RKO (cell line): ENCODE measurements at places on chromosomes 1 and 21.

DNA sequence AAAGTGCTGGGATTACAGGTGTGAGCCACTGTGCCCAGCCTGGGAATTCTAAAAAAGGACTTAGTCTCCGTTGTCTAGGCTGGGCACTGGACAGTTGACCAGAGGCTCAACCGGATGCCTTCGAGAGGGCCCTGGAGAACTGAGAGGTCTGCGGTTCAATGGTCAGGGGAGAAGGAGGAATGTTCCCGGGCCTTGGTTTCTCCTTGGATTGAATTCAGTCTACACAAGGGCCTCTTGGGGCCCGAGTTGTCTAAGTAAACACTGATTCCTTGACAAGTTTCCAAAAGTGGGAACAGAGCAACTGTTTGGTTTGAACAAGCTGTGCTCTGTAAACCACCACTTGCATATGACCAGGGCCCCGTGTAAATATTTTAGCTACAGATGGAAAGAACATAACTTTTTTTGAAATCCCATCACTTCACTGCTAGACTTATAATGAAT is 29.1 kb upstream of the CAPZB start:
- DNase-seq: no peak

- no peak for DNase-seq
Observed at GRCh38 chr21:38264571-38264970, 7.8 kb downstream of the KCNJ15 start.

GRCh38 chr1:177444997-177445746 is 274.4 kb downstream of the BRINP2 start:
- DNase-seq: no peak

DNA sequence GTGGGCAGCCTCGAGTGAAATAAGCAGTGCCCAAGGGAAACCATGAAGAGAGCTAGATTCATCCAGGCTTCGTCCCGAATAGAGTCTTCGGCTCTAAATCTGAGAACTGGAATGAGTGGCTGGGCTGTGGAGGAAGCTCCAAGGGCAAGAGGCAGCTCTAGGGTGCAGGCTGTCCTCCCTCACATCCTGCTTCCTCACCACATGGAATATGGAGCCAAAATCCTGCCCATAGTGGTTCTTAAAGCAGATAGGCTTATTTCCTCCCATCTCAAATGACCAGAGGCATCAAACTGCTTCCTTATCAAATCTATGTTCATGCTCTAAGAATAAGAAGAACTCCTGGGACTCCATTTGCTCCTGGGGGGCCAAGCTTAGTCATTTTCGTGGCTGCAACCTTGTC is 2.5 kb downstream of the IL24 start:
- DNase-seq: no peak

DNA sequence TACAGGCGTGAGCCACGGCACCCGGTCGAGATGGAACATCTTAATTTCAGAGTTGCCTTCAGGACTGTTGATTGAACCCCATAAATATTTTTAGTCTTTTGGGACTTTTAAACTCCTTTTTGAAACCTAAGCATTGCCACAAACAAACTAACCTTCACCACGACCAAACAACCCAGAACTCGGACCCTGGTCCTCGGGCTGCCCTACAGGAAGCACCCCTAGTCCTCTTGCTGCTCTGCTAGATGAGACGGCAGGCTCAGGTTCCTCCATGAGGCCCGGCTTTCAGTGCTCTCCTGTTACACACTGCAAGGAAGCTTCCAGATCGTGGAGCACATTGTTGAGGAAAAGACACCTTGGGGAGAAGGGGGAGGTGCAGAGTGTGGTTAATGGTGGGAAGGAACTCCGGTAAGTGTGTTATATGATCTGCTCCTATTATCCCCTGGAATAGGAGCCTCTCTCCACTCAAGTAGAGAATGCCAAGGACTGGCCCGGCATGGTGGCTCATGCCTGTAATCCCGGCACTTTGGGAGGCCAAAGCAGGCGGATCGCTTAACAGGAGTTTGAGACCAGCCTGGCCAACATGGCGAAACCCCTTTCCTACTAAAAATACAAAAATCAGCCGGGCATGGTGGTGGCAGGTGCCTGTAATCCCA is 5.7 kb downstream of the EPHX1 start:
- DNase-seq: no peak

DNA sequence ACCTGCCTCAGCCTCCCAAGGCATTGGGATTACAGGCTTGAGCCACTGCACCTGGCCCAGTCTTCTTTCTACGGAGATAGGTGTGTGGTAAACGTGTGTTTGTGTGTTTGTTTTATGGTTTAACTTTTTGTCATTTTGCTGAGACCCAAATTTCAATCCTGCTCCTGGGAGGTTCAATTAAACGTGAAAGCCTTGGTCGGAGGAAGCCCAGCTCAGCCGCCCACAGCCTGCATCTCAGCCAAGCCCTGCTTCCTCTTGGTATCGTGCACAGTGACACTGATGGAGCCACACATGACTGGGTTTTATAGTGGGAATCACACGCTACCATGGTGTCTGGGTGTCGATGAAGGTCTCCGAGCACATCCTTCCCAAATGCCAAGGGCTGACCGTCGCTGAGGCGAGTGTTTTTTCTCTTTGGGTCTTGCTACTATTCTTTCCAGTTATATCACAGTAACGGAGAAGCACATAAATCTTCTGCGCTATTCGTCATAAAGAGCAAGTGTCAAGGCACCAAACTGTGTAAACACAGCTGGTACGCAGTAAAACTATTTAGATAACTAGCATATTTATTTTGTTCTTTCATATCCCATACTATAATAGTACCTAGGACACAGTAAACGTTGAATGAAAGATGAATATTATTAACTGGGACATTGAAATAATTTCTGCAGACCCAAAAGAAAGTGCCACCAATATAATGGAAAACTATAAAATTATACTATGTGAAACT is 39.3 kb downstream of the HLCS start:
- no peak for DNase-seq
